ENCODE measurements at places on chromosomes 1 and 21.

- H3K27me3 ChIP-seq: no peaks in the 10 kb centered on the region
- H3K27ac ChIP-seq: no peak overlapping the region
- H3K4me1 ChIP-seq: no peaks in the 10 kb centered on the region
- no peak for DNase-seq
- H3K4me3 ChIP-seq: no peak overlapping the region
These were observed 642.2 kb downstream of the PTPRU start for GRCh38 chr1:29878501-29878900.

DNA sequence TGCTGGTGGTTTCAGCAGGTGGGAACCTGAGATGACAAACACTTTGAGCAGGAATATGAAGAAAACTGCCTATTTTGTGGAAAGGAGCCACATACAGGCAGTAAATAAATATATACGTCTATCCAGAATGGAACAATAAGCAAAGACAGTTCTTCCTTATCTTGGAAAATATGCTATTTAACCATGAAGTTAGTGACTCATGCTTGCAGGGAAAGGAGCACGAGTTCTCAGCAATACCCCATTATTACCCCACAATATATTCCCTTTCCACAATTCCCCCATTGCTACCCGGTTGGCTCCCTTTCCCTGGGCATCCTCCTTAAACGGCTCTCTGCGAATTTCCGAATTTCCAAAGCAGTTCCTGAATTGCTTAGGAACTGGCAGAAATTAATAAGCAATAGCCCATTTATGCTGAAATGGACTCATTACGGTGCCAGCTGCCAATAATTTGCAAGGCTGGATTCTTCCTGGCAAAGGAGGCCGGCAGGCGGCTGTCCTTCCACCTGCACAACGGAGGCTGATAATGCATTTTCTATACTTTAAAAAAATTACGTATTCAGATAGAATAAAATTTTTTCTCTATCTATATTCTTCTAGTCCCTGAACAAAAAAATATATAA is 65.4 kb downstream of the TIAM1 start:
- no peak overlapping the region for H3K27ac ChIP-seq
- no peaks in the 10 kb centered on the region for H3K36me3 ChIP-seq
- no peak for DNase-seq
- no peaks in the 10 kb centered on the region for H3K27me3 ChIP-seq

- DNase-seq: no peak
- no peaks in the 10 kb centered on the region for H3K4me1 ChIP-seq
- H3K4me3 ChIP-seq: no peak overlapping the region
- peaks cover 30% of the 10 kb centered on the region for H3K36me3 ChIP-seq
- H3K27ac ChIP-seq: no peak overlapping the region
These were observed 277.6 kb downstream of the PBX1 start for GRCh38 chr1:164836614-164837018.

DNA sequence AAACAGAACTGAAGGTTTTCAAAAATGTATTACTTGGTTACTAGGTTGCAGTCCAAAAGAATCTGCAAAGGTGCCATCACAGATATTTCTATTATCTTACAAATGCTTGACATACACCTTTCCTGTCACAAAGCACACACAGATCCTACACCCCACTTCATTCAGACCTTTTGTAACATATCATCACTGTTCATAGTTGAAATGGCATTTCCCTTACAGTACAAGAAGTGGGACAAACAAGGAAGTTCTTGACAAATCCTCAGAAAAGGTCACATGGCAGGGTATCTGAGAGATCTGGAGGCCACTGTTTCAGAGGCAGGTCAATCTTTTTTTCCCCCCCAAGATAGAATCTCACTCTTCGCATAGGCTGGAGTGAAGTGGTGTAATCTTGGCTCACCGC is 21.3 kb downstream of the TOR1AIP2 start:
- H3K27me3 ChIP-seq: no peaks in the 10 kb centered on the region
- no peak for DNase-seq
- H3K4me3 ChIP-seq: no peak overlapping the region
- no peaks in the 10 kb centered on the region for H3K36me3 ChIP-seq

DNA sequence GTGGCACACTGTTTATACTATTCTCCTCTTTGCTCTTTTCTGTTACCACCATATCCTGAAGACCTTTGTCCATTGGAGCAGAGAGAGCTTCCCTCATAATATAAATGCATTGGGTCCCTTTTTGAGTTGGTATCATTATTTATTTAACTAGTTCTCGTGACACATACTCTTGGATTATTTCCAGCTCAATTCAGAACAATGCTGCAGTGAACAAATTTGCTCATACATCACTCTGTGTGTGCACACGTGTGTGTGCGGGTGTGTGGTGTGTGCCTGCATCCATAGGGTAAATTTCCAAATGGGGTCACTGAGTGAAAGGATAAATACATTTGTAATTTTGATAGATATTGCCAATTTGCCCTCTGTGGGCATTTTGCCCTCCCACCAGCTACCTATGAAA is 5.8 kb downstream of the PLA2G2A start:
- no peak for DNase-seq
- H3K4me1 ChIP-seq: no peaks in the 10 kb centered on the region
- no peaks in the 10 kb centered on the region for H3K36me3 ChIP-seq
- H3K27me3 ChIP-seq: no peaks in the 10 kb centered on the region
- H3K27ac ChIP-seq: no peak overlapping the region
- no peak overlapping the region for H3K4me3 ChIP-seq

DNA sequence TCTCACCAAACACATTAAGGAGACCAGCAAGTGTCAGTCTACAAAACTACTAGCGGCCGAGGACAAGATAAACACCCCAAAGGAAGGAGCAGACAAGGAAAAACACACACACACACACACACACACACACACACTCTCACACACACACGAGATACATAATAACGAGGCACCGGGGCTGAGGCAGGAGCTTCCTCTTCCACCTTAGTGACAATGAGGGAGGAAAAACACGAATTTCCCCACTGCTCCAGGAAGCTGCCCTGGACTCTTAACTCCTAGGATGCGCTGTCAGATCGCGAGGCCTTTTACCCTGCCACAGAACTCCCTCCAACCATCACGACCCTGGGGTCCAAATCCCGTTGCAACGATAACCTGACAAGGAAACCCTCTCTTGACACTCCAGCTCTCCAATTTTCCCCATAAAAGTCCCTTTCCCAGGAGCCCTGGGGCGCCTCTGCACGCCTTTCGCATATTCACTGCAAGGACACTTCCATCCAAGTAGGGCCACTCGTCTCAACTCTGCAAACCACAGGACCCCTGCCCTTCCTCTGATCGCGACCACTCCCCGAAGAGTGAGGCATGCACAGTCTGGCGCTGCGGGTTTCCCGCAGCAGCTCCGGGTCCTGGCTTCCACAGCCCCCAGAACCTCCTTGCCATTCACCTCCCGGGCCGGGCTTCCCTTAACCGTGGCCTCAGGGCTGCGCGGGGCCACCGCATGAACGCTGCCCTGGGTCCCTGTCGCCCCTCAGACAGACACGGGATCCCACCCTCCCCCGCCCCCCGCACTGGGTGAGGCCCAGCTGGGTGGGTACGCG is 581 bp downstream of the ETV3 start:
- H3K27me3 ChIP-seq: no peaks in the 10 kb centered on the region
- peak overlapping the region; percentile 93 for H3K4me3 ChIP-seq
- no peak for DNase-seq
- H3K36me3 ChIP-seq: peaks cover 4% of the 10 kb centered on the region
- H3K4me1 ChIP-seq: peaks cover 16% of the 10 kb centered on the region

DNA sequence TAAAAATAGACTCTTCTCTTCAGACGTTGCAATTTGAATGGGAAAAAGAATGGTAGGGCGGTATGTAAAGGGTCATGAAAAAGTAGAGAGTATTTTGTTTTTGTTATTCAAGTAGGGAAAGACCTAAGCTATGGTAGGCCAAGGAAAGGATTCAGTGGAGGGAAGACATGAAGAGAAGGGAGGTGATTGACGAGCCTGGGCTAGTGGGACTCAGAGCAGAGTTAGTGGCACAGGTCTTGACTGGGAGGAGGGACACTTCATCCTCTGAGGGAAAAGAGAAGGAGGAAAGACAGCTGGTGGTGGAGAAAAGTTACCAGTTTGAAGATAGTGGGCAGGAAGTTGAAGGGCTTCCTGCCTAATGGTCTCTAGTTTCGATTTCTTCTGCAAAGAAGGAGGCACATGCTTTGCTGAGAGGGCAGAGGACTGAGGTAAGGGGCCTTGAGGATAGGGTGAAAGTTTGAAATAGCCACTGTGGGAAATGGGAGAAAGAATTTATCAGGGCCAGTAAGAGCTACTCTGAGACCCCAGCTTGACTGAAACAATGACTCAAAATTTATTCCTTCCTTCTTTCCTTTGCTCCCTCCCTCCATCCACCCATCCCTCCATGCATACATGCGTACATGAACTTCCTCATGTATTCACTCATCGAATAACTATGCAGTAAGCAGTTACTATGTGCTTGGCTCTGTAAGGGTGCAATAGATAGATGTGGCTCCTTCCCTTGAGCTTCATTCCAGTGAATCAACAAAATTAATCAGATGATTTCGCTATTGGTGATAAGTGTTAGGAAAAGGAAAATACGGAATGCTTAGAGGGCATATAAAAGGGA is 4.2 kb downstream of the CD48 start:
- H3K27ac ChIP-seq: peak overlapping the region; percentile 0
- H3K27me3 ChIP-seq: peaks cover 19% of the 10 kb centered on the region
- no peak overlapping the region for H3K4me3 ChIP-seq
- no peak for DNase-seq
- H3K4me1 ChIP-seq: peaks cover 25% of the 10 kb centered on the region

DNA sequence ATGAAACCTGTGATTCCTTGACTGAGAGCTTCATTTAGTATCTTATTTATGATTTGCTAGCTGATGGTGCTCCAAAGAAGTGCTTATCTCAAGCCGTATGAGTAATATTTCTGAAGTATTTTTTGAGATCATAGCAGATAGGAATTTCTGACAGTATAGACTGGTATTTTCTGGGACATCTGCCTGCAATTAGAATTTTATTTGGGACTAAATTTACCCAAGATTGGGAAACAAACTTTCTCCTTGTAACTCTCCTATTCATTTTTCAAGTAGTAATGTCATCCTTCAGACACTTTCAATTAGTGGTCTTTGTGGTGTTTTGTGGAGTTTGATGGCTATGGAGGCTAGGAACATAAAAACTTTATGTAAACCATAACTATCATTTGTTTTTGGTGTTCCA is 597.2 kb upstream of the ZP4 start:
- no peaks in the 10 kb centered on the region for H3K36me3 ChIP-seq
- no peak overlapping the region for H3K27ac ChIP-seq
- H3K27me3 ChIP-seq: no peaks in the 10 kb centered on the region
- H3K4me3 ChIP-seq: no peak overlapping the region
- H3K4me1 ChIP-seq: no peaks in the 10 kb centered on the region

DNA sequence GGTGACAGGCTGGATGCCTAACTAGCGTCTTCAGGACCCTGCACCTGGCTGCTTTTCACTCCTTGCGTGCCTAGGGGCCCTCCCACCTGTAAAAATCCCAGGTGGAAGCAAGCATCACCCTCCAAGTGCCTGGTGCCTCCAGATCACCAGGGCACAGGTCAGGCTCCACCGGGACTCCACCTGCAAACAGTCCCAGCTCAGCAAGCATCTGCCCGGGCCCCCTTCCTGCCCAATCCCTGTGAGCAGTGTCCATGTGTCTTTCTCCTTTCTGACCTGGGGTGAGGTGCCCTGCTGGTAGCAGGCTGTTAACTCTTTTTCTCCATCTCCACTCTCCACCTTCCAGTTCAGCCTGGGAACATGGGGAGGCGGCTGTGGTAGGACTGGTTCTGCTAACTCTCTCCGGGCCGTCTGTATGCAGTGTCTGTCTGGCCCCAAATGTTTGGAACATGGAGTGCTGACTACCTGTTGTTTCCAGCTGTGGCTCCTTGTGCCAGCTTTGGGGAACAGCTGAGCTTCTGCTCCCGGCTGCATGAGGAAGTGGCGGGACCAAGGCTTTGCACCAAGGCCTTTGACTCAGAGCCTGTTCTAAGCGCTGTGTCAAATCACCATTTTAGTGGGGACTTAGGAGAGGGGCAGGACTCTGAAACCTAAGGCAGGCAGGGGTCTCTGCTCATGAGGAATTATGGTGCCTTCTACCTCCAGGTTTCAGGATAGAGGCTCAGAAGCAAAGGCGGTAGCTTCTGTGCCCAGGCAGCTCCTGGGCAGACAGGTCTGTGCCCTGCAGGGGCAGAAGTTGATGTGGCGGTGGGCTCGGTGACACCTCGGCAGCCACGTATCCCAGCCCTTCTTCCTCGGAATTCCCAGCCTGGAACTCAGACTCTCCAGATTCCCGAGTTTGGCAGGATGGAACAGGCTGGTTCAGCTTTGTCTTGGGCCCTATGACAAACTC is 5.5 kb downstream of the GPR137B start:
- no peaks in the 10 kb centered on the region for H3K36me3 ChIP-seq
- no peak overlapping the region for H3K27ac ChIP-seq
- no peak for DNase-seq

DNA sequence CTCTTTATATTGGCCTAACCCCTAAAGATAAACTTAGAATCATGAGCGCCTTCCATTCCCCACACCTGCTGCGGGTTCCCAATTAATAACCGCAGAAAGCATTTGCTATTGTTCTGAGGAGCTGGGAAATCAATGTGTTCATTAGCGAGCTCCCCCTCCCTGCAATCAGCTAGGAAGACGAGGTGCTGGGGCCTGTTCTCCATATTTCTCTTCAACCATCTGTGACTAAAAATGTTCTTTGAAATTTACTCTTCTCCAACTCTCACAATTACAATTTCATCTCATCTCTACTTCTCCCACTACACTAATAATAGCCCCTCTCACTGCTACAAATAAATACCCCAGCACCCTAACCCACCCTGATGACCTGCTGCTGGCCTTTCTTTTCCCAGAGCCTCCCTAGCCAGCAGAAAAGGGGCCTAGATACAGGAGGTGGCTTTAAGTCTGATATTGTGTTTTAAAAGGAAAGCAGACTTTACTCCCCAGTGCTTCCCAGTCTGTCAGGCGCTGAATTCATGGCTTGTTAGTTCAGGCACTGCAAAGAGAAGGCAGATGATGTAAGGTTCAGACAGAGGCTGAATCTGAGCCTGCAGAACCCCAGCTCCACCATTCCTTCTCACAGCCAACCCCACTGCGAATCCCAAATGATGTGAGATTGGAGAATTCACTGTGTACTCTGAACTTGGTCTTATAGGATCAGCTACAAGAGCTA is 477.5 kb upstream of the DAB1 start:
- no peaks in the 10 kb centered on the region for H3K27me3 ChIP-seq
- no peaks in the 10 kb centered on the region for H3K36me3 ChIP-seq
- DNase-seq: no peak
- no peak overlapping the region for H3K27ac ChIP-seq
- no peak overlapping the region for H3K4me3 ChIP-seq
- H3K4me1 ChIP-seq: no peaks in the 10 kb centered on the region

GRCh38 chr21:35147439-35147838 is 98.3 kb upstream of the RUNX1 start:
- no peaks in the 10 kb centered on the region for H3K36me3 ChIP-seq
- DNase-seq: no peak
- no peaks in the 10 kb centered on the region for H3K27me3 ChIP-seq

- H3K36me3 ChIP-seq: no peaks in the 10 kb centered on the region
- peak within 1 kb of the TSS; percentile 29 for H3K4me3 ChIP-seq
- DNase-seq: no peak
- peaks cover 41% of the 10 kb centered on the region for H3K4me1 ChIP-seq
- H3K27ac ChIP-seq: peak within 1 kb of the TSS; percentile 83
- H3K27me3 ChIP-seq: no peaks in the 10 kb centered on the region
These were observed at the start of gene PTPN7 for GRCh38 chr1:202160377-202160940. Gene PTPN7, minus strand, starts transcription at chr1:202160602. Its CDS starts 1,200 bp downstream, at chr1:202159402.

Measured in esophagus squamous epithelium (tissue), 5 donors.